ENCODE measurements at places on chromosomes 16 and 17.

DNA sequence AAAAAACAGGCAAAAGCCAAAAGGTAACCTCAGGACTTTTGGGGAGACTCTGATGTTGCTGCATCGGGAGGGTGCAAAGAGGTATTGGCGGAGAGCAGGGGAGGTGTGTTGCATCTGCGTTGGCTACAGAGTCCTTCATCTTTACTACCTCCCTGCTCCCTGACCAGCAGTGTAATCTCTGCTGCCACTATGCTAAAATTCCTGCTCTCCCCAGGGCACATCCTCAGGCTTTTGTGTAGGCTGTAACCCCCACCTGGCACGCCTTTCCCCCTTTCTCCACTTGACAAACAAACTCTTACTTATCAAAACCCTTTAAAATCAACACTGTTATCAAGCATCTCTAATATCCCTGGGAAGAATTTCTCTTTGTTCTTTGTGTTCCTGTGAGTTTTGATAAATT lies 435.3 kb downstream of the HAPSTR1 start:
- no peak for DNase-seq

DNA sequence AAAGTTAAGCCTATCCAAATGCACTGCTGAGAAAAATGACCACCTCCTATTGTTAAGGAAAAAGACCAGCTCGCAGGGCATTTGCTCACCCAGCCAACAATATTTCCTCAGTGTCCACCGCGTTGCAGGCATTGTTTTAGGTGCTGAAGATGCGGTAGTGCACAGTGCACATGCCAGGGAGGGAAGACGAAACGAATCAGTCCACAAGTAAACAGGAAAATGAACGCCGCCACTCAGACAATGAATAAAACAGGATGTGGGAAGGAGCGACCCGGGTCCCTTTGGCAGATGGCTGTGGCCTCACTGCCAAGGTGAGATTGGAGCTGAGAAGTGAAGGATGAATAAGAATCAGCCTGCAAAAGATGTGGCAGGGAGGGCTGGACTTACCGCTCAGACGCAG lies 249.2 kb downstream of the FOXL1 start:
- DNase-seq, result no peak

- DNase-seq, result no peak
These were observed 765 bp upstream of the ADORA2B start for GRCh38 chr17:15943971-15944758.

GRCh38 chr16:71883168-71883848 lies 674 bp downstream of the ZNF821 start:
- no peak for DNase-seq

DNA sequence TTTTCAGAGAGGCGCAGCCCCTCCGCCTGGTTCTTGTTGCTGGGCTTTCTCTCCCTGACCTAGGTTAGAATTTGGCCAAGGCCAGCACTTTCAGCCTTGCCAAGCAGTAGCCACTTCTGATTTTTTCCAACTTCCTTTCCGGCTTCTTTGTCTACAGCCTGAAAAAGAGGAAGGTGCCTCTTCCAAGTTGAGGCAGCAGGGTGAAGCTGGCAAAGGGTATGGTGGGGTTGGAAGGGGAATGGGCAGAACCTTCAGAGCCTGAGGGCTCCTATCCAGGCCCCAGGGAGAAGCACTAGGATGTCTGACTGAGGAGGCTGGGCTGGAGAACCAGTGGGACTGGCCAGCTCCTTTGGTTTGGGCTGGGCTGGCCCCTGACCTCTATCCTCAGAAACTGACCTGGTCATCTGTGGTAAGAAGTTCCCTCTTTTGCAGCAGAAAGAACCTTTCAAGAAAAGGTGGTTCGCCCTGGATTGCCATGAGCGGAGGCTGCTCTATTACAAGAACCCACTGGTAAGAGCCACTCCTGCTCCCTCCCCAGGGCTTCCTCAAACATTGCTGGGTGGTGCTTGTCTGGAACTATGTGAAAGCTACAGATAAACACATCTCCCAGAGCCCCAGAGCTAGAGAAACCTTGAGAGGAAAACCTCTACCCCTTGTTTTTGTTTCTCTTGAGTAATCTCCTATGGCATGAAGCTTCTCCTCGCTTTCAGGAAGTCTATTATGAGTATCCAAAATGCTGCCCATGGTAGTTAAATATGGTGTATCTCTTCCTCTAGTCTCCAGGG lies 16.6 kb upstream of the RNF135 start:
- no peak for DNase-seq

- DNase-seq, result no peak
These were observed 1.2 kb downstream of the FAAP100 start for GRCh38 chr17:81550830-81551457.

- no peak for DNase-seq
These were observed 299.8 kb downstream of the CNTNAP4 start for GRCh38 chr16:76577003-76577402.
